Daoy (cell line): ENCODE measurements at places on chromosomes 3 and 15.

DNA sequence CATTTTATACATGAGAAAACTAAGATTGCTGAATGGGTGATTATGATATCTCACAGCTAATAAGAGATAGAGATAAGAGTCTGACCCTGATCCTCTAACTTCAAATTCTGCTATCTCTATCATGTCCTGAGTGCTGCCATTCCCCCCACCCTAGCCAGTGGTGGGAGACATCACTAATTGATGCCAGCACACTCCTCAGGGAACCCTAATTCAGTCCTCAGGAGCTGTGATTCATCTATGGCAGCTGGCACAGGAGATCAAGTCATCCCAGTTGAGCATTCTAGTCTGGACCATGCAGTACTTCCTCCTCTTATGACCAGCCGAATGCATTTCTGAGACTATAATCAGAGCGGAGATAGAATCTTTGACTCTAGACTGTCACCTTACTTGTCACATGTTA is 71.9 kb downstream of the SYNM start:
- DNase-seq: no peak

DNA sequence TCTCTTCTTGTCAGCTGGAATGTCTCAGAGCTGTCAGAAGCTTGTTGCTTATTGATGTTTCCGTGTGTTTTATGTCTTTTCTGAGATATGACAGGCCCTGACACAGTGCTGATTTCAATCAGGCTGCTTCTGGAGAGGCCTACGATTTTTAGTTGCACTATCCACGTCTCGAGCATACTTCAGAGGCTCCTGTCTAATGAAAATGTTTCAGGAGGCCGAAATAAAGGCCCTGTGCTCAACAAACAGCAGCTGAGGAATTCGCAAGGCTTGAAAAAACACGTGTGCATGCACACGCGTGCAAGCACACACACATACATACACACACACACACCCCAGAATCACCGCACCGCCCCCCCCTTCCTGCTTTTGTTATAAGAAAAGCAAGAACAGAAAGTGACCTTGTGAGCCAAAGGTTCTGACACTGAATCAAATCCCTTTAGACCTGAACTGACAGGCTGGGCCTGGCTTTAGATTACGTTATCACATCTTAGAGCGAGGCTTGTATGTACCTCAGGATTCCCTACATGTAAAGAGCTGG is 296.6 kb downstream of the NR2F2 start:
- DNase-seq: peak; percentile 9

GRCh38 chr3:3800685-3801493 is 1.7 kb downstream of the LRRN1 start:
- DNase-seq: no peak

GRCh38 chr15:85672332-85673084 is 122.2 kb downstream of the KLHL25 start:
- no peak for DNase-seq

DNA sequence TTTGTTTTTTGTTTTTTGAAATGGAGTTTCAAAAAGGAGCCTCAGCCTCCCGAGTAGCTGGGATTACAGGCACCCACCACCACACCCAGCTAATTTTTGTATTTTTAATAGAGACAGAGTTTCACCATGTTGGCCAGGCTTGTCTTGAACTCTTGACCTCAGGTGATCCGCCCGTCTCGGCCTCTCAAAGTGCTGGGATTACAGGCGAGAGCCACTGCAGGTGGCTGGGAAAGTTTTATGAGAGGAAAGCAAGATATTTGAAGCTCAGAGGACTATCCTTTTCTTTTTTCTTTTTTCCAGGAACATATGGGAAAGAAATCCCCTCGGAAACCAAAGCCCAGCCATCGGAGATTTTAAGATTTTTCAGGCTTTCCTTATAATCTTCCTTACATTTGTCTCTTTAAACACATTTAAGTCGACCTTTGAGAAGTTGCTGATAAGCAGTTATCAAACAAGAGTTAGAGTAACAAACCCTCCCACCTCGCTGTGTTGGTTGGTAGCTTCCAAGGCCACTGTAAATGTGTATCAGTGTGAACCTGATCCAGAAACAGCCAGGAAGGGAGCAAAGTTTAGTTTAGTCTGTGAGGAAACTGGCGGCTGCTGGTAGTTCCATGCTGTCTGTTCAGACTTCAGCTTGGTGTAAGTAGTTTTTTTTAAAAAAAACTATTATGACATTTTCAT is 34.5 kb upstream of the MAP3K13 start:
- DNase-seq: no peak

GRCh38 chr3:140595295-140595694 is 82.6 kb upstream of the TRIM42 start:
- peak; percentile 51 for DNase-seq

DNA sequence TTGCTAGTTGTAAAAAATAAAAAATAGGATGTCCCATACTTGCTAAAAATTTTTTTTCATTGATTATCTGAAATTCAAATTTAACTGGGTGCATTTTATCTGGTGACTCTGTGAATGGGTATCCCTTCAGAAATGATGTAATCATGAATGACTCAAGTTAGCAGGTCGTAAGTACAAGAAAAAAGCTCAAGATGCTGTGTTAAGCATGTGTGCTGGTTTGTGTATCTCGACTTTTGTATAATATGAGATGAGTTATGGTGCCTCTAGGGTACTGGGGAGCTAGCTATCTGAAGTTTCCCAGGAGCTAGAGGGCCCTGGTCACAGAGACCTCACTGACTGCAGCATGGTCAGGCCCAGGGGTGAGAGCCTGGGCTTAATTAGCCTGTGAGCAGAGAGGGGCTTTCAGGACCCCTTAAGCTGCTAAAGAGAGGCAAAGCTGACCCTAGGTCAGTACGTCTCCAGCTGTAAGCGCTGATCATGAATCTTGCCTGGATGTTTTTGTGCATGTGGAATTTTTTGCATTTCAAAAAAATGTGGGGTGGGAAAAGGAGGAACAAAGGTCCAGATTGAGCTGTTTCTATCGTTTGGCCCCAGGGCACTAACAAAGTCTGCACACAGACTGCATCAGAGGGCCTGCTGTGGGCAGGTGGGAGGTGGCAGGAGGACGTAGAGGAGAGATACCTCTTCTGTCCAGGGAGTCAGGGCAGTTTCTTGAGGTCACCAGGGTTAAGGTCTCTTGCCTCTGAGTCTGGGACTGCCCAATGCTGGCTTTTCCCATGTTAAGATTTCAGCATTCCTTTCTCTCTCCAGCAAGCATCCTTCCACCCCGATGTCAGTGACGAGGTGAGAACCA is 233.2 kb upstream of the TPM1 start:
- peak; percentile 19 for DNase-seq

- peak; percentile 16 for DNase-seq
These were observed 1.4 kb downstream of the ARL14 start for GRCh38 chr3:160678292-160678842.

DNA sequence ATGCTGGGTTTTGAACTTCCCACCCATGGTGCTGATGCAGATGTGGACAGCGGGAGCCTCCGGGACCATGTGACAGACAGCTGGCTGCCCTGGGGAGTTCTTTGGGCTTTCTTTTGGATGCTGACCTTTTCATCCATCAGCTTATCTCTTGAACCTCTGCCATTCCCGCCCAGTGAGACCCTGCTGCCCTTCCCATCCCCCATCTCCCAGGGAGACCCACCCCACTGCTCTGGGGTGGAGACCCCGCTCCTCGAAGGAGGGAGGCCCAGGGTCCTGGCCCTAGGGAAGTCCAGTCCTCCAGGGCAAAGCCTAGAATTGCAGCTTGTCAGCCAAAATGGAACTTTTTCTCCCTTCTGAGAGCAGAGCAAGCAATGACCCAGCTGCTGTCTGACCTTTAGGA is 64.0 kb downstream of the ITGA11 start:
- no peak for DNase-seq

GRCh38 chr3:196942915-196943277 is 568 bp upstream of the NCBP2 start:
- DNase-seq: no peak

- DNase-seq: no peak
These were observed 10.1 kb upstream of the LRRC15 start for GRCh38 chr3:194379651-194380050.

DNA sequence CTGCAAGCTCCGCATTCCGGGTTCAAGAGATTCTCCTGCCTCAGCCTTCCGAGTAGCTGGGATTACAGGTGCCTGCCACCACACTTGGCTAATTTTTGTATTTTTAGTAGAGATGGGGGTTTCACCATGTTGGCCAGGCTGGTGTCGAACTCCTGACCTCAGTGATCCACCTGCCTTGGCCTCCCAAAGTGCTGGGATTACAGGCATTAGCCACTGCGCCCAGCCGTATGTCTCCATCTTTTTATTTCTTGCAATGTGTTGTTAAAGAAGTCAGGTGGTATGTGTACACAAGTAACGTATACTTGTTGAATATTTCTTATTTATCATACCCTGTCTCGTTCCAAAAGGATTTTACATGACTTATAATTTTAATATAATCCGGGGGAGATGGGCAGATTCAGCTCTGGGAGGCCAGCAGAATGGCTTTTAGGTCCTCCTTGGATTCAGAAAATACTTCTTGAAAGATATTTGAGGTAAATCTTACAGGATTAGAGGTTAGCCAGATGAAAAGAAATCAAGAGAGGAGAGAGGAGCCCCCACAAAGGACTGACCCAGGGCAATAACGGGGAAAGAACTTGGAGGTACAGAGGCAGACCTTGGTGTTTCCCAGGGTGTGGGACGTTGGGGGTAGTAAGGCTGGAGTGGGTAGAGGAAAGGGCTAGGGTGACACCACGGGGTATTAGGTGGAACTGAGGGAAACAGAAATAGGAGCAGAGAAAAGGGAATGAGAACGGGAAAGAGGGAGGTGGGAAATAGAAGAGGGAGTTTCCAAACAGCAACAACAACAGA is 27.2 kb upstream of the MUC20 start:
- DNase-seq: no peak

DNA sequence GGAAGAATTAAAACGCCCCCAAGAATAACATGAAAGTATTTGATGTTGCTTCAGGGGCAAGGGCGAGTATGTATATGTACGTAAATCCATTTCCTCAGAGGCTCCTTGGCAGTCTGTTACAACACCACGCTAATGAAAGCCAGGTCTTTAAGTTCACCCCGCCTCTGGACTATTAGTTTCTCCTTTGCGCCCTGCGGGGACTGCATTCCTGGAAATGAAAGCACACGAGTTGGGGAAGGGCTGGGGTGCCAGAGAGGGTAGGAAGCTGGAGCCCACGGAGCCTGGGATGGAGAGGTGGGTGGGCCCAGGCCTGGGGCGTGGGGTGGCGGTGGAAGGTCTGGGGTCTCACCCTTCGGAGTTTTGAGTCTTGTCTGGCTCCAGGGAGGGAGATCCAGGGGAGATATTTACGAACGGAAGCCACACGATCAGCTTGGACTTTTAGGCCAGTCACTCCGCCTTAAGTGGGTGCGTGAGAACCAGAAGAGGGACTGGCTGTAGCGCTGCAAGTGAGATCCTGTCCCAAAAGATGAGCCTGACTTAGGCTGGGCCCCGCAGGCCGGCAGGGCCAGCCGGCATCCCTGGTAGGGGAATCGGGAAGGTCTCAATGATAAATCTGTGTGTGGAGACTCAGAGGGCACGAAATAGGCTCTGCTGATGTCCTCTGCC is 1.6 kb upstream of the PLCL2 start:
- no peak for DNase-seq

GRCh38 chr3:115348951-115349745 is 202.1 kb upstream of the ZBTB20 start:
- peak; percentile 8 for DNase-seq

GRCh38 chr15:81807186-81807585 is 238.6 kb downstream of the MEX3B start:
- DNase-seq: no peak

GRCh38 chr3:64621726-64622395 is 65.9 kb downstream of the ADAMTS9 start:
- DNase-seq: no peak

DNA sequence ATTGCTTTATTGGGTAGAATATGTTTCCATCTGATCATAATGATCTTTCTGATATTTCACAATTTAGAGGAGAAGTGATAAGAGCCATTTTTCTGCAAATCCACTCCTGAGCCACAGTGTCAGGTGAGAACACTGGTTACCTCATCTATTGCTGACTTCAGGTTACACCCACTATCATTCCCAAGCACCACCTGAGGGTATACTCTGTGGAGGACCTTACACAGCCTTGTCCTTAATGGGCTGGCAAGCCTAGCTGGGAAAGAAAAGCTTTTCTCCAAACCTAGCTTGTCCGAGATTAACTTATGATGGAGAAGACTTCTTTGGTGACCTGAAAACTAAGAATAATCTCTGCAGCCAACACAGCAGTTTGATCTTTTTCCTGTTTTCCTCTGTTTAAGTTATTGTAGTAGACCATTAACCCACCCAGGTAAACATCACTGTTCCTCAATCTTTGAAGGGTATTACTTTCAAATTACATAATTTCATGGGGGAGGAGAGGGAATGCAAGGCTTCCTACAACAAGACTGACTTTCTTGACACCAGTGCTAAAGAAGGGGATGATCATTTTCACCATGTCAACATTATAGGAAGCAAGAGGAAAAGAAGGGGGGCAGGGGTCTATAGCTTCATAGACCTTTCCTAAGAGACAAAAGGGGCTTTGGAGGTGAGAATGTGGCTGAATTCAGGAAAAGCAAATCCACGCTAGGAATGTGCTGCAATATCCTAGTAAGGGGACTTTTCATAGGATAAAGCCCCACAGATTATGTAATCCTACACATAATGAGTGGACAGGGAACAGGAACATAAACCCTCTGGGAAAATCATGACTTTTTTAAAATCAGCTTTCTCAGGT is 1.7 kb downstream of the NCEH1 start:
- no peak for DNase-seq

DNA sequence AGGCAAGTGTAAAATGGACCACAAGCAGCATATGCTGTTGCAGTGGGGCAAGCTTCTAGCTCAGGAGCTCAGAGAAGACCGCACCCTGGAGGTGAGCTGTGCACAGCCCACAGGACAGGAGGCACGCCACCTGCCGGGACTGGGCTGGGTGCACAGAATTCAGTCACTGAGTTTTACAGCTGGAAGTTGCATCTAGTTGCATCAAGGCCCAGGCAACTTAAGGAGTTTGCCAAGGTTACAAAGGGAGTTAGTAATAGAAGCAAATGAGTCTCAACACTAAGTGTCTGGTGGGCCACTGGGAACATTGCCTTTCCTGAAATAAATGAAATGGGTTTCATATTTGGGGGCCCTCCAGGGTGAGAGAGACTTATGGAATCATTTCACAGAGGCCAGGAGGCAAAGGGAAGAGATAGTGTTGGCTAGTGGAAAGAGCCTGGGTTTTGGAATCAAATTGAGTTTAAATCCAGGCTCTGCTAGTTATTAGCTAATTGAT is 36.0 kb upstream of the TIMP4 start:
- DNase-seq: peak; percentile 66

DNA sequence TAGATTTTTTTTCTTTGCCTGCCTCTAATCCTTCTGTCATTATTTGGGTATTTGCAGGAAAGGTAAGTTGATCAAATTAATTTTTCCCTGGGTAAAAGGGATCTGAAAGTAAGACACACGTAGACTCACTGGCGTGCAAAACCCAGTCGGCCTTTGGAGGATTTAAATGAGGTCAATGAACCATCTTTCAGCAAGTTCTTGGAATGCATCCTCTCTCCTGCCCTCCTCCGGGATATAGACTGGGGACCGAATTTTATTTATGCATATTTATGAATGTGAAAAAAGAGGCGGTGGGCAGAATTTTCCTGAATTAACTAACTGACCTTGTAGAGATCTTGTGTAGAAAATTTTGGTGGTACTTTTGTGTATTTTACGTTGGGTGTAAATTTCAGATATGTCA is 2.2 kb downstream of the CADM2 start:
- no peak for DNase-seq

- DNase-seq: peak; percentile 60
These were observed 25.8 kb upstream of the RPL39L start for GRCh38 chr3:187165144-187165543.
